Ascending aorta (tissue), 2 donors: ENCODE measurements at places on chromosomes 2 and 18.

GRCh38 chr18:6509417-6509816 is 94.7 kb upstream of the L3MBTL4 start:
- H3K27ac ChIP-seq, result no peak overlapping the region
- H3K27me3 ChIP-seq, result no peaks in the 10 kb centered on the region
- no peak overlapping the region for H3K4me3 ChIP-seq
- no peaks in the 10 kb centered on the region for H3K4me1 ChIP-seq

- H3K4me1 ChIP-seq, result no peaks in the 10 kb centered on the region
- no peak for DNase-seq
- H3K4me3 ChIP-seq, result no peak overlapping the region
- no peaks in the 10 kb centered on the region for H3K27me3 ChIP-seq
- no peak overlapping the region for H3K27ac ChIP-seq
- no peaks in the 10 kb centered on the region for H3K36me3 ChIP-seq
These were observed 1249.2 kb upstream of the ZEB2 start for GRCh38 chr2:145769011-145769716.

DNA sequence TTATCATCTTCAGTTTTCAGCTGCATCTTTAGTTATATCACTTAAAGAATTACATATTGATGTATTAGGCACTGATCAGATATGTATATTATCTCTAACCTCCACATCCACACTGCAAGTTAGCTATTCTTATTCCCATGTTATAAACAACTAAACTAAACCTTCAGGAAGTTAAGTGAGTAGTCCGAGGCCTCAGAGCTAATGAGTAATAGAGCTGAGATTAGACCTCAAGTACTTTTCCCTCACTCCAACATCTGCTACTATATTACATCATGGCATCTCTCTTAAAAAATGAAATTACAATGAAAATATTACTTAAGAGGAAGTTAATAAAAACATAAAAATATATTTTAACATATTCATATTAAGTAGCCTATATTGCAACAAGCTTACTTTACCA is 183.6 kb upstream of the MAP2 start:
- no peak overlapping the region for H3K4me3 ChIP-seq
- no peaks in the 10 kb centered on the region for H3K4me1 ChIP-seq
- H3K36me3 ChIP-seq, result no peaks in the 10 kb centered on the region
- H3K27me3 ChIP-seq, result no peaks in the 10 kb centered on the region

DNA sequence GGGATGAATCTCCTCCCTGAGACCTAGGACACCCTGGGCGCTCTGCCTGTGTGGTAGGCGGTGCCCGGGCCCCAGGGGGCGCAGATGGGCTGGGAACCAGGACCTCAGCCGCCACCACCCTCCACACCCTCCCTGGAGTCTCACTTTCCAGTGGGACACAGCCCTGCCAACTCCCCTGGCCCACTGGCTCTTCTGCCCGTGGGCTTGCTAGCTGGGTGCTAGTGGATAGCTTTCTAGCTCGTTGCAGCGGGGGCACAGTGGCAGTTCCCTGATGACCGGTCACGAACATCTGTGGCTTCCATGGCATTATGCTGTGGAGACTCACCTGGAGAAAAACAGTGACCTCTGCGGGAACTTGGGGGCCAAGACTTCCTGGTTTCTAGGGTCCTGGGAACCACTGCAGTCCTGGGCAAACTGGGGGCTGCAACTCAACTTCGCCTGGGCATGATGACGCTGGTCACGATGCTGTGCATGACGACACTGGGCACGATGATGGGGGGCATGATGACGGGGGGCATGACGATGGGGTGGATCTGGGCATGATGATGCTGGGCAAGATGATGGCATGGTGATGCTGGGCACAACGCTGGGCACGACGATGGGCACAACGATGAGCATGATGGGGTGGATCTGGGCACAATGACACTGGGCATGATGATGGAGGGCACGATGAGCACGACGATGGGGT is 31.0 kb upstream of the ALLC start:
- no peak overlapping the region for H3K27ac ChIP-seq
- DNase-seq, result peak; percentile 54
- H3K4me3 ChIP-seq, result no peak overlapping the region

GRCh38 chr2:58923869-58924268 is 682.7 kb upstream of the FANCL start:
- DNase-seq, result no peak
- H3K27ac ChIP-seq, result no peak overlapping the region
- H3K4me1 ChIP-seq, result no peaks in the 10 kb centered on the region
- H3K36me3 ChIP-seq, result no peaks in the 10 kb centered on the region

DNA sequence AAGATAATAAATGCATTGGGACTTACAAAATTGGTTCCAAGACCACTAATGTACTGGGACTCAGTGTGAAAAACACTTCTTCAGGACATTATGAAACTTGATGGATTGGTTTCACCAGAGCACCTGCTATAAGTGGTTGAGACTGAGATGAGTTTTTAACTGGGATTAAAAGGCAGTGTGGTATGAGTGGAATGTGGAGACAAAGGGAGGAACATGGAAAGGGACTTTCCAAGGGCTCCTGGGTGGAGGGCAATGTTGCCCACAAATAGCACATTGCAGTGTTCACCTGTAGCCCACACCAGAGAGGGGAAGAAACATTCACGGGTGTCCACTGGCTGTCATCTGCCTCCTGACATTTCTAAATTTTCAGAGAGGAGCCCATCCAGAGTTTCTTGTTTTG is 253.3 kb upstream of the TANK start:
- H3K27ac ChIP-seq, result no peak overlapping the region
- peaks cover 5% of the 10 kb centered on the region for H3K4me1 ChIP-seq
- H3K27me3 ChIP-seq, result no peaks in the 10 kb centered on the region
- DNase-seq, result no peak
- no peak overlapping the region for H3K4me3 ChIP-seq
- H3K36me3 ChIP-seq, result no peaks in the 10 kb centered on the region

DNA sequence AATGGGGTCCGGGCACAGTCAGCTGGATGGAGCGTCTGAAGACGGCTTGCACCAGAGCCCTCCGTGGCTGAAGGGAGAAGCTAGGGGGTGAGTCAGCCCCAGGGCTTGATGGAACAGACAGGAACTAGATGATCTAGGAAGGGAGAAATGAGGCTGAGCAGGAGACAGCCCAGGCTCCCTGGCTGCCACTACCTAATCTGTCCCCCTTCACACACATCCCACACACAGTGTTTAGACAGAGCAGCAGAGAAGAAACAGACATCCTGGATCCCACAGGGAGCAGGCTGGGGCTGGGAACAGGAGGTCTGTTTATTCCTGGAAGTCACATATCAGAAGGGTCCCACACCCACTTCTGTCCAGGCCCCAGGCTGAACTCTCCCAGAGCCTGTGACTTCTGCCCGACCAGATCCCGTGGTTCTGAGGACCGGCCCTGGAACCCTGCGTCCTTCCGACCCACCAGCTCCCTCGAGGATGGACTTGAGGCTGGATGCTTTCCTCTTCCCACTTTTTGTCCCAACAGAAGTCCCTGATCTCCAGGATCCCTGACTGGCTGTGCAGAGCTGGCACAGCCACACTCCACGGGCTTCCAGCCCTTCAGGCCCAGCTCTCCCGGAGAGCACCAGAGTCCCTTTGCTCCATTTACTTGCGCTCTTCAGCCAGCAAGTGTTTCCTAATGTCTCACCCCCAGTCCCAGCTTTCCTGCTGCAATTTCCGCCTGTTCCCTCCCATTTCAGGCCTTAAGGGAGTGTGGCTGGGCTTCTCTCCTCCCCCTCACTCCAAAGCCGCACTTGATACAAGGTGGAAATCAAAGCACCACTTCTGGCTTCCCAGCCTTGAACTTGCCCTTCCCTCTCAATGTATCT is 1.5 kb upstream of the GPBAR1 start:
- H3K4me3 ChIP-seq, result no peak overlapping the region
- peak overlapping the region; percentile 74 for H3K27ac ChIP-seq
- H3K4me1 ChIP-seq, result peaks cover 36% of the 10 kb centered on the region
- H3K36me3 ChIP-seq, result peaks cover 23% of the 10 kb centered on the region
- DNase-seq, result peak; percentile 81

GRCh38 chr2:232873909-232874641 is 4.0 kb downstream of the SNORC start:
- H3K4me1 ChIP-seq, result no peaks in the 10 kb centered on the region
- no peak for DNase-seq
- H3K4me3 ChIP-seq, result no peak overlapping the region
- H3K27me3 ChIP-seq, result peaks cover 3% of the 10 kb centered on the region
- H3K36me3 ChIP-seq, result no peaks in the 10 kb centered on the region

DNA sequence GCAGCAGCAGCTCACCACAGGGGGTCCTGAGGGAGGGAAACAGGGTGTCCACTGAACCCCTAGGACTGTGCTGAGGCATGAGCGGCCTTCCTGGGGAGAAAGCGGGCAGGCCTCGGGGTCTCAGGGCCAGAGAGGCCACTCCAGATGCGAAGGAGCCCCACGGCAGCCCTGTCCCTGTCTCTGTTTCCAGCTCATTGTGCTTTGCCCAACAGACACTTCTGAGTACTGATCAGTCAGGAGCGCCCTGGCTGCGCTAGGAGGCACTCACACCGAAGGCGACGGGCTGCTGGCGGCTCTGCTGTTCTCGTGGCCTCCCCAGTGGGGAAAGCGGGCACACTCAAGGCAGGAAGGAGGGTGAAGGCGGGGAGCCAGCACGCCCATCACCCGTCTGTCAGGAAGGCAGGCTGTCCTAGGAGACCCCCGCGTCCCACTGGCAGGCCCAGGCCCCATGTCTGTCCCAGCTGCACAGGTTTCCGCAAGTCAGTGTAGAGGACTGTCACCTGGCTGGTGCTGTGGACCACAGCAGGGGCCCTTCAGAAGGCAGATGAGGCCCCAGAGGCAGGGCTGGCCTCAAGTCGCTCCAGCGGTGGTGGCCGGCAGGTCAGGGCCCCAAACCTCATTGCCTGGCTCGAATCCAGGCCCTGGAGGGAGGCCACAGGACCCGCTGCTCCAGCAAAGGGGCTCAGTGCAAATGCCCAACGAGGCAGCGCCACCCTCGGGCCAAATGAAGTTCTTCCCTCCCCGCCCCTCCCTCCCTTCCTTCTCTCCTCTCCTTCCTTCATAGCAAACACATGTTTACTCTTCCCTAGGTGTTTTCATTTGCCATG is 6.8 kb downstream of the ESPNL start:
- peaks cover 2% of the 10 kb centered on the region for H3K4me1 ChIP-seq
- no peak overlapping the region for H3K27ac ChIP-seq
- no peak for DNase-seq
- no peaks in the 10 kb centered on the region for H3K27me3 ChIP-seq
- no peaks in the 10 kb centered on the region for H3K36me3 ChIP-seq

- peak overlapping the region; percentile 54 for H3K4me3 ChIP-seq
- no peaks in the 10 kb centered on the region for H3K27me3 ChIP-seq
- no peaks in the 10 kb centered on the region for H3K36me3 ChIP-seq
These were observed 132.1 kb downstream of the MBP start for GRCh38 chr18:77000527-77000926.

- H3K27me3 ChIP-seq, result no peaks in the 10 kb centered on the region
- H3K4me1 ChIP-seq, result no peaks in the 10 kb centered on the region
- H3K36me3 ChIP-seq, result no peaks in the 10 kb centered on the region
These were observed 241.8 kb upstream of the MGAT5 start for GRCh38 chr2:134011936-134012586.

- H3K27me3 ChIP-seq, result no peaks in the 10 kb centered on the region
- H3K4me1 ChIP-seq, result no peaks in the 10 kb centered on the region
- H3K4me3 ChIP-seq, result no peak overlapping the region
- no peak for DNase-seq
These were observed 14.9 kb upstream of the CNNM3 start for GRCh38 chr2:96801005-96801785.

DNA sequence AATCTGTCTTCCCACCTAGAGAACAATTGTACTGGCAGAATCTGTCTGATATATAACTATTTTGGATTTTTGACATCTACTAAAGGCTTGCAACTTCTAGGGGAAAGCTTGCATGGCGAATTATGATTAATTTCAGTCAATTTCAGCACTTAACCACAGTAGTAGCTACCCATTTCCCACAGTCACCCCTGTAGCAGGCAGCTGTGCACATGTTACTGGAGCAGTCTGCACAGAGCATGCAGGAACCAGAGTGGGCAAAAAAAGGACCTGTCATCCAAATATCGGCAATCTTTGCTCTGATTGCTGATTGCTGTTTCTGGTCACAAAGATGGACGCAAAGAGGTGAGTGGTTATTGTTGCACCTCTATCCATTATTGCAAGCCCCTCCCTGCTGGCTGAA is 473.3 kb downstream of the SPAG16 start:
- DNase-seq, result no peak
- no peak overlapping the region for H3K4me3 ChIP-seq
- H3K4me1 ChIP-seq, result no peaks in the 10 kb centered on the region
- H3K27me3 ChIP-seq, result no peaks in the 10 kb centered on the region
- H3K36me3 ChIP-seq, result no peaks in the 10 kb centered on the region

GRCh38 chr2:164560181-164560792 is 61.0 kb downstream of the GRB14 start:
- H3K27ac ChIP-seq, result no peak overlapping the region
- H3K36me3 ChIP-seq, result no peaks in the 10 kb centered on the region
- peak overlapping the region; percentile 44 for H3K4me3 ChIP-seq
- no peaks in the 10 kb centered on the region for H3K4me1 ChIP-seq
- no peaks in the 10 kb centered on the region for H3K27me3 ChIP-seq

GRCh38 chr2:25418944-25419677 is 77.4 kb upstream of the DNMT3A start:
- no peaks in the 10 kb centered on the region for H3K27me3 ChIP-seq
- DNase-seq, result no peak
- no peak overlapping the region for H3K4me3 ChIP-seq
- peaks cover 11% of the 10 kb centered on the region for H3K36me3 ChIP-seq
- no peaks in the 10 kb centered on the region for H3K4me1 ChIP-seq
